ENCODE measurements at places on chromosomes 1 and 21.

DNA sequence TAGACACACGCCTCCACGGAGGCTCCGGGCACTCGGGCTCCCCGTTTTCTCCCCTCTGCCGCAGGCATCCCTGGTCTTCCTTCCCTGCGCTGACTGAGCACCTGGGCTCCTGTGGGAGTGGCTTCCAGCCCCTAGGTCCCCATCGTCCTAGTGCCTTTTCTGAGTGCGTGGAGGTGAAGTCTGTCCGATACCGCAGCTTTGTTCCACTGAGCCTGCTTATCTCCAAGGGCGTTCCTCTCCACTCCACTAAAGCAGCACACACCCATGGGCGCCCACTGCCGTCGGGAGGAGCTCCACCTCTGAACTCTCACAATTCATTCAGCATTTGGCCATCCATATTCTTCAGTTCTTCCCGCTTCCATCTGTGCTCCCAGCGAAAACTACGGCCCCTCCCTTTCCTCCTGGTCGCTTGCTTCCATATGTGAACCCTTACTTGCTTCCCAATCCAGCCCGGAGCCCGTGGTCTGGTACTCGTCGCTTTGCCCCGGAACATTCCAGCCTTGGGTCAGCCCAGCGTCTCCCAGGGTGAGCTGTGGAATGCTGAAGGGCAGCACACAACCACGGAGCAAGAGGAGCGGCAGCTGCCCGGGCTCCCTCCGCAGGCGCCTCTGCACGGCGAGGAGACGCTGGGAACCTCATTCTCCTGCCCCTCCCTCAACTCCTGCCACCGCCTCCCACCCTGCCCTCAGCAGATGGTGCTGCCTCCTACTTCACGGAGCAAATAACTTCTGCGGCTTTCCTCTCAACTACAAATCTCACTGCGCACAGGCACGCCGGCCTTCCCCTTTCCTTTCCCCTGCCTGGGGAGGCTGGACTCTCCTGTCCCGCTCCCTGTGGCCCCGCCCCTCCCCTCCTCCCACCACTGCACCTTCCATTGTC, 27.5 kb downstream of the ATP8B2 start:
- peak; percentile 52 for DNase-seq

DNA sequence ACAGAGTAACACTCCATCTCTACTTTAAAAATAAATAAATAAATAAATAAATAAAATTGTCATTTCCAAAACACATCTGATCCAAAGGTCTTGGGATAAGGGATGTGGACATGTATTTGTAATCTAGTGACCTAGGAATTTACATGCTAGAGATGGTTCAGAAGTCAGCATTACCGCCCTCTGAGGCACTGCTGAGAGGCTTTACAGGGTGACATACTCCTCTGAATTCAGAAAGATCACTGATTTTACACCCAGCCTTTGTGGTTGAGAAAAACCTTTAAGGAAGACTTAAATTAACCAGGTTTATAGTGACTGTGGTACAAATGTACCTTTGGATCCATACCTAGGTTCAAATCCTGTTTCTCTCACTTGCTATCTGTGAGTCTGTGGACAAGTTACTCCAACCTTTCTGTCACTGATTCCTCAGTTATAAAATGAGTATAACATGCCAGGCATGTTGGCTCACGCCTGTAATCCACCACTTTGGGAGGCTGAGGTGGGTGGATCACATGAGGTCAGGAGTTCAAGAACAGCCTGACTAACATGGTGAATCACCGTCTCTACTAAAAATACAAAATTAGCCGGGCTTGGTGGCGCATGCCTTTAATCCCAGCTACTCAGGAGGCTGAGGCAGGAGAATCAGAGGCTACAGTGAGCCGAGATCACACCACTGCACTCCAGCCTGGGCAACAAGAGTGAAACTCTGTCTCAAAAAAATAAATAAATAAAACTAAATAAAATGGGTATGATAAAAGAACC, 20.1 kb downstream of the OSBPL9 start:
- no peak for DNase-seq

GRCh38 chr1:26177182-26177684, at the start of gene CNKSR1:
CNKSR1 (plus strand) TSS chr1:26177491; CDS start chr1:26177548, 57 bp downstream.
- no peak for DNase-seq

DNA sequence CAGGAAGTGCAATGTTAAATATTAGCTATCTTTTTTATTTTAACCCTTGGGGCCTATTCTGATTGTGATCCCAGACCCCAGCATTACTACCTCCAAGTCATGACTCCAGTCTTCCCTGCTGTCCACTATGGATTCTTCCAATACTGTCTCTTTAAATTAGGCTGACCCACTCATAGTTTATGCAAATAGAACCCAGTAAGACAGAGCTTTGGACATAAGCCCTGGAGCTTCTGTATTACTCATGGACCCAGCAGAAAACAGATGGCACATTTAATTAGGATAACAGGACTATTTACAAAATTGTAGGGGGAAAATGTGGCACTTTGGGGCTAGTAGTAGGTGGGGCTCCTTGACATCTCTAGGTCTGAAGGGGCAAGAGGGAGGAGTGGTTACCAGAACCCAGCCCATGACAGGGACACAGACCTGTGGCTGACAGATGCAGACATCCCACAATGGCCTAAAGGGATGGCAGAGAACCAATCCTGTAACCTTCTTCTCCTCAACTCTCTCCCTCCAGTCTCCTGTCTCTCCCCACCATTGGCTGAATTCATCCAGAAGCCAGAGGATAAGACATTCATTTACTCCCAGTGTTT, 233.5 kb downstream of the OMA1 start:
- no peak for DNase-seq

DNA sequence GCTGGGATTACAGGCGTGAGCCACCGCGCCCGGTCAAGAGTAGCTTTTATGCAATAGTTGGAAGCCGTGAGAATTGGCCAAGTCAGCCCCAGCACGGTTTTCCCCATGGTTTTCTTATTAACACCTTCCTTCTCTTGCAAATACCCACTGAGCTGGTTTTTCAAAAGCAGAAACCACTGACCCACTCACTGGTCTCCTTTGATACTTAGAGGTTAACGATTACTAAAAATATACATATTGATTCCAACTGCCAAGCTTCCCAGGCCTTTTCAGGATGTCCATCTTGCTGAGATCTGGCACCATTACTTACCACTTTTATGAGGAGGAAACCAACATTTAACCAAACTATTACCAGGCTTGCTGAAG, 25.9 kb upstream of the TARDBP start:
- DNase-seq: no peak

DNA sequence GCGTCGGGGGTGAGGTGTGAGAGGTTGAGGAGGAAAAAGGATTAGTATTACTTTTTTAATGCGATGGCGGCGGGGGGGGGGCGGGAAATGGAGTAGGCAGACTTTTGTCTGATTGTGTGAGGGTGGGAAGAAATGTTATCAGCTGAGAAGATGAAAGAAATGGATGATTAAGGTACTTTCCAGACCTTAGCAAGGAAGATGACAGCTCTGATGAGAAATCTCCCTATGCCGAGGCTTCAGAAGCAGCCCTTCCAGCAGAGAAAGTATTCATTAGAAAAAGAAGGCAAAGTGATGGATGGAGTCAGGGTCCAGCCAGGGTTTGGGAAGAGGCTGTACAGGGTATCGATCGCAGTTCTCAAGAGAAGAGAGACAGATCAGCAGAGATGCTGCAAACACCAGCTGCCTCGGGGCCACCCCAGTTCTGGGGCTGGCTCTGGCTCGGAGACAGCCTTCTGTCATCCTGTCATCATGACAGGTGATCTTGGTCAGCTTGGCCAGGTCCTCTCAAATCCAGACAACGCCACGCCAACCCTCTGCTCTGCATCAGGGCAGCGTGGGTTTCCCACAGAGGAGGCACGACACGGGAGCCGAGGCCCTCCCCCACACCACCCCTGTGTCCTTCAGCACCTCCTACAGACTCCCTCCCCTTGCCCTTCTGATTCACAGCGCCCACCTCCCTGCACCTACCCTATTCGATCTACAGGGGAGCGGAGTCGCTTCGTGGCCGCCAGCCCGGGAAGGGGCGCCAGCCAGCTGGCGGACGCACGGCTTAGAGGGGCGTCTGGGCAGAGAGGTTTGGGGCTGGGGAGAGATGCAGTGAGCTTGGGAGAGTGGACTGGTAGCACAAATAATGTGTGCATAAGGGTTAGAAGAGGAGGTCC, 674 bp upstream of the ATXN7L2 start:
- no peak for DNase-seq

DNA sequence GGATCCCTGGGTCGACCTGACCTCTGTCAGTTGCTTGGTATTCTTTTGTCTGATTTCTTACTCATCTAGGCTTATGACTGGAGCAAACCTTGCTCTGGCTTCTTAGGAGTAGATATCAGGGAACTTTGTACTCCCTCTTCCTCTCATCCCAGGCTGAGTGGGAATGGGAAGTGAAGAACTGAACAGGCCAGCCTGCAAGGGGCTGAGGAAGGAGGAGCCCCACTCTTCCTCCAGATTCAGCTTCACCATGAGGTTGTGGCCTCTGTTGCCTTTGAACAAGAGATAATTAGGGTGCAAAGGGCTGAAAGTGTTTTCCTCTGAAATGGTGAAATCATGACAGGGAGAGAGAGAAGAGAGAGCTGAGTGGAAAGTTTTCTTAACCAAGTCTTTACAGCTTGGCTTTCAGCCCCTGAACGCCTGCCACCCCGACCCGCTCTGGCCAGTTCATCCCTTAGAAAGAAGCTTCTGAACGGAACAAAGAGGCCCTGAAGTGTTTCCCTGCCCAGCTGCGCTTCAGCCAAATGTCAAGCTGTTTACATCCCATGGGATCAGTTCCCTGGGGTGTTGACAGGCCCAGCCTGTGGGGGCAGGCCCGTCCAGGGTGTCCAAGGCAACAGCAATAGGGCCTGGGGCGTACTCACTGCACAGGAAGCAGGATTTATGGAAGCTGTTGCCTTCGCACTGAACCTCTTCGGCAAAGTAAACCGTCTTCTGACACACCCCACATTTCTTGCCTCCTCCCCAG, 11.2 kb downstream of the CSRP1 start:
- DNase-seq: no peak

DNA sequence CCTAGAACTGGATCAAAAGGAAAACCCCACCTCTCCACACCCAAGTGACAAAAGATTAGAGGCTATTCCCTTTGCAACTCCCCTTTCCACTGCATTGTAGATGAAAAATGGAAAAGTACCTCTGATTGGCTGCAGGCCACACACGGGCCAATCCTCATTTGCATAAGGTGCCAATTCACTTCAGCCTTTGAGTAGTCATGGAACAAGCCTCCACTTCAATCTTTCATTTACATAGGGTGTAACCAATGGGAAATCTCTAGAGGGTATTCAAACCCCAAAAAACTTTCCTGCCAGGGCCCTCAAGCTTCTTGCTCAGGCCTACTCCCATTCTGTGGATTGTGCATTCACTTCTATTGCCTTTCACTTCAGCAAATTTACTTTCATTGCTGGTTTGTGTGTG, 122.3 kb upstream of the KCND3 start:
- DNase-seq: no peak

- DNase-seq: no peak
These were observed 7.1 kb downstream of the C1orf226 start for GRCh38 chr1:162388615-162389014.

GRCh38 chr1:15218287-15219279, 28.4 kb upstream of the FHAD1 start:
- peak; percentile 82 for DNase-seq

DNA sequence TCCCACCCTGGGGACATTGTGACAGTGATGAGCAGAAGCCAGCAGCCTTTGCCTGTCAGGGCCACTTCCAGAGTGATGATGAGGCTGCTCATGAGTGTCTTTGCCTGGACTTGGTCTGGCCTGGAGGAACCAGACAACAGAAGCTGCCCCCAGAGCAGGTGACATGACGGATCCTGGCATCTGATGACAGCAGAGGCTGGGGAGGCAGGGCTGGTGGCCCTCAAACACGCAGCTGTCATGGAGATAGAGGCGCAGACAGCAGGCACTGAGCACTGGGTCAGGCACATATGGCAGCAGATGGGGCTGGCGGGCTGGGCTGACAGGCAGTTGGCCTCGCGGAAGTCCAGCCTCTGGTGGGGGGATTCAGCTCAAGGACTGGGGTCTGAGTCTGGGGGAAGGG, 66.4 kb upstream of the STUM start:
- no peak for DNase-seq

GRCh38 chr1:101153692-101154091, 83.1 kb upstream of the S1PR1 start:
- DNase-seq: no peak

GRCh38 chr1:229167318-229167717, 103.6 kb upstream of the RAB4A start:
- no peak for DNase-seq

GRCh38 chr1:203178083-203178482, 2.5 kb upstream of the MYBPH start:
- no peak for DNase-seq

GRCh38 chr1:113103048-113103447, 30.1 kb downstream of the LRIG2 start:
- DNase-seq: no peak

DNA sequence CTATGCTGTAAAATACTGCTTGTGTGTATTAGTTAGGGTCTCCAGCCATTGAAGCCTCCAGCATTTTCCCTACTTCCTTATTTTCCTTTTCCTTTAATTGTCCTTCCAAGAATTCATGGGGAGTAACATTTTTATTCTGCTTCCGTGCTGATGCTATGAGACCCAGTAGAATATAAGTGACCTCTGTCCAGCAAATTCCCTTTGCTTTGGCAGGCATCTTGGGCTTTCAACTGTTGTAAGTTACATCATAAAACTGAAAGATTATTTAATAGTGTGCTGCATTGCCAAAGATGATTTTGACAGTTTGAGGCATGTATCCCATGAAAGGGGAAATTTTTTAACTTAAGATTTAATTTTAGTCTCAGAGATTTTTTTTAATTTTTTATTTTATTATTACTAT, 48.1 kb upstream of the B3GALT2 start:
- no peak for DNase-seq

- DNase-seq: no peak
These were observed 3.2 kb upstream of the RWDD3 start for GRCh38 chr1:95230768-95231191.

- no peak for DNase-seq
These were observed 22.4 kb downstream of the ARHGEF19 start for GRCh38 chr1:16189921-16190621.

- no peak for DNase-seq
These were observed 96.6 kb downstream of the FGGY start for GRCh38 chr1:59393211-59394180.

GRCh38 chr1:36400825-36401601, 3.3 kb upstream of the LSM10 start:
- DNase-seq: peak; percentile 94

- DNase-seq: peak; percentile 83
These were observed 5.7 kb upstream of the CCT8 start for GRCh38 chr21:29078869-29079767.

DNA sequence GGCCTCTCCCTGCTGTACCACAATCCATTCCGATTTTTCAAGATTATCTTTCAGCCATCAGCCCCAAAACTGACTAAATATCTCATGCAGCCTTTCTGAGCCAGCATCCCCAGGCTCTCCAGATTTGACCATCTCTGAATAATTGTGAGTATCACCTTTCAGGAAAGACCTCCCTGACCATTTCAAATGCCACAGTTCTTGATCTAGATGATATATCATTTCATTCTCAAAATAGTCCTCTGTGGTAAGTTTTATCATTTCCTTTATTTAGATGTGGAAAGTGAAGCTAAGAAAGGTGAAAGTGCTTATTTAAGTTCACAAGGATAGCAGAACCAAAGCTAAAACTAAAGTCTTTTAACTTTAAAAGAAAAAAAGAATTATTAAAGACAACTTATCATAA, 244.0 kb downstream of the PLPP3 start:
- DNase-seq: no peak

GRCh38 chr1:61055110-61055614, 27.2 kb upstream of the NFIA start:
- DNase-seq: no peak

GRCh38 chr21:36459098-36459497, 20.8 kb downstream of the CLDN14 start:
- DNase-seq: no peak
